ENCODE measurements at places on chromosomes 4 and X. TPM values are rescaled to one million over a fixed set of nuclear protein-coding genes. Genes with fewer than 3 reads are reported as not detected.

Gene GUCY2F
- polyA plus RNA-seq = not detected

Gene MSX1
- polyA plus RNA-seq = 6.0 TPM

Gene CACNA1F
- not detected for polyA plus RNA-seq

Gene CXorf49
- polyA plus RNA-seq = not detected

Gene PALLD
- polyA plus RNA-seq = 91.0 TPM

DNA sequence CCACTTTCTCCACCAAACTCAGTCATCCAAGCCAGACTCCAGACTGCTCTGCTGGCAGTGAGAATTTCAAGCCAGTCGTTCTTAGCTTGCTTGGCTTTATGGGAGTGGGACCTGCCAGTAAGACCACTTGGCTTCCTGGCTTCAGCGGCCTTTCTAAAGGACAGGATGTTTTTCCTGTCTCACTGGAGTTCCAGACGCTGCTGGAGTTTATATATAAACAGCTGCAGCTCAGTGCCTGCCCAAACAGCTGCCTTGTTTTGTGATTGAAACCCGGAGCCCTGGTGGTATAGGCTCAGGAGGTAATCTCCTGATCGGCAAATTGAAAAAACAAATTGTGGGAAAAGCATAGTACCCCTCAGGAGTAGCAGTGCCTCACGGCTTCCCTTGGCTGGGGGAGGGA lies 1165.8 kb upstream of the ADGRL3 start:
- no peak for DNase-seq

GRCh38 chr4:168659741-168660465 lies 163.1 kb downstream of the PALLD start:
- no peak for DNase-seq

DNA sequence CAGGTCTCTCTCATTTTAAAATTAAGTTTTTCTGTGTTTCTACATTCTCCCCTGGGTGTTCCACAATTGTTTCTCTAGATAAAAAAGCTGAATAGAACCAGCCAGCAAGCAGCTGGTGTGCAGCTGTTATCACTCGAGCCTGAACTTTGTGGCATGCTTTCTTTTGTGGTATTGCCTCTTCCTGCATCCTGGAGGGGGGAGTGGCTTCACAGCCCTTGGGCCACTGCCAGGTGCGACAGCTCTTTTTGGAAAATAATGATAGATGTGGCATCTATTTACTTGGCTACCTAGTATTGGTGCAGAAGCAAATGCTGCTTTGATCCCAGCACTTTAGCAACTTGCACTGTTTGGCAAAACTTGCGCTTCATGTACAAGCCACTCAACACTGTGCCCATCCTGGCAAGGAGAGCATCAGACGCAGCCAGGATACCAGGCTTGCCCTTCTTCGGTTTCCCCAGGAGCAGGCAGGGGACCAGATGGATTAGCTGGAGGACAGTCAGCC lies 69.4 kb downstream of the HMGB2 start:
- peak; percentile 78 for DNase-seq

- DNase-seq = peak; percentile 47
These were observed 13.9 kb downstream of the ANAPC10 start for GRCh38 chr4:145083891-145084605.

- DNase-seq = no peak
These were observed 761 bp downstream of the CLRN2 start for GRCh38 chr4:17515445-17516407.

DNA sequence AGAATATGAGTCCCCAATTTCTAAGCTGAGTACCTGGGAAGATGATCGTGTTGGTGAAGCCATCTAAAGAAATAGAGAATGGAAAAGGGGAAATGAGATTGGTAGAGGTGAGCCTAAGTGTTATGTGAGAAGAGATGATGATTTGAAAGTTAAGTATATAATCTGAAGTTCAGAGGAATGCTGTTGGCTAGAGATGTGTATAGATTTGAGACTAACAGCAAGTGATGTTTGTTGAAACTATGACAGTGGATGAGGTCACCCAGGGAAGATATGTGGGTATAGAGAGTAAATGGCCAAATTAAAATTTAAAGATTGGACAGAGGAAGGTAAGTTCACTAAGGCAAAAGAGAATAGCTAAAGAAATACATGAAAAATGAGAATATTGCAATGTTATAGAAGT lies 324.2 kb downstream of the MAPK10 start:
- peak; percentile 80 for DNase-seq

DNA sequence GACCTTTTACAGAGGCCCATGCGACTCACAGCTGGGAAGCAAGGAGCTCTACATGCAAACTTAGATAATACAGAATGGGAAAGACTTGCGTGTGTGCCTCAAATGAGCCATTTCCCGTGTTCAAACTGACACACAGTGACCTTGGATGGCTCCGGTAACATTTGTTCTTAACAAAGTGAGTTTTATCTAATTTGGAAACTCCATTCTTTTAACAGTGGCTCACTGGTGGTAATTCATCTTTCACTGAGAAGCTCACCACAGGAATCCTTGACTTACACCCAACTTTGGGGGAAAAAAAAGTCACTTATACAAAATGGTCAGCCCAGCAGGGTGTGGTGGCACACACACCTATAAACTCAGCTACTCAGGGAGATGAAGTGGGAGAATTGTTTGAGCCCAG lies 190.6 kb downstream of the LDB2 start:
- DNase-seq = peak; percentile 83
